CMK (cell line): ENCODE measurements at places on chromosomes 4 and X.

DNA sequence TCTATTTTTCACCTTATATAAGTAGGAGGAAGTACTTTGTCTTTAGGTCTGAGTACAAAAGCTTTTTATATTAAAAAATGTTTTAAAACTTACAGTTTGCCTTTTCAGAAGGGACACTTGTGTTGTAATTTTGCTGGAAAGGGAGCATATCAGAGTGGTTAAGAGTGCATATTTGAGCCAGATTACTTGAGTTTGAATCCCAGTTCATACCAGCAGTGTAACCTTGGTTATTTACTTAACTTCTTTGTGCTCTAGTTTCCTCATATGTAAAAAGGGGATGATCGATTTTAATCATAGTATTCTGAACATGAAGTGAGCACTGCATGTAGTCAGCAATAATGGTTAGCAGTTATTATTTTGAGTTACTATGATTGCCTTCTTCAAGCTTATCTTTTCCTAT lies 78.3 kb upstream of the SLC4A4 start:
- no peak for DNase-seq

- peak; percentile 49 for DNase-seq
Observed at GRCh38 chr4:93896516-93896915, 68.0 kb downstream of the ATOH1 start.

- DNase-seq, result no peak
Observed at GRCh38 chr4:103318327-103318726, 120.2 kb upstream of the CENPE start.

DNA sequence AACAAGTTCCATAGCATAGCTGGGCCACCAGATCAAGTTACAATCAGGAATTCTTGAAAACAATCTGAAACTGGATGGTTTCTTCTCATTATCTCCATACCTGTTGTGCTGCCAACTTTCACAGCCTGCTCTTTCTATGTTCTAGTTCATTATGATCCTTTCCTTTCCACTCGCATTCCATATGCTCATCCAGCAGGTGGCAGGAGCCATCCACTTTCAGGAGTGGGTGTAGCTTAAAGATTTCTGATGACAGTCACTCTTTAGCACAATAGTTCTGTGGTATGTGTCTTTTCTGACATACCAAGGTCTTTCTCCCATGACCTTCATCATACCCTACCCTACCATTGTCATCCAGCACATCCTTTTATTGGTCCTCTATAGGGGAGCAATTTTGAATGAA lies 46.4 kb downstream of the PAGE2 start:
- DNase-seq, result no peak

DNA sequence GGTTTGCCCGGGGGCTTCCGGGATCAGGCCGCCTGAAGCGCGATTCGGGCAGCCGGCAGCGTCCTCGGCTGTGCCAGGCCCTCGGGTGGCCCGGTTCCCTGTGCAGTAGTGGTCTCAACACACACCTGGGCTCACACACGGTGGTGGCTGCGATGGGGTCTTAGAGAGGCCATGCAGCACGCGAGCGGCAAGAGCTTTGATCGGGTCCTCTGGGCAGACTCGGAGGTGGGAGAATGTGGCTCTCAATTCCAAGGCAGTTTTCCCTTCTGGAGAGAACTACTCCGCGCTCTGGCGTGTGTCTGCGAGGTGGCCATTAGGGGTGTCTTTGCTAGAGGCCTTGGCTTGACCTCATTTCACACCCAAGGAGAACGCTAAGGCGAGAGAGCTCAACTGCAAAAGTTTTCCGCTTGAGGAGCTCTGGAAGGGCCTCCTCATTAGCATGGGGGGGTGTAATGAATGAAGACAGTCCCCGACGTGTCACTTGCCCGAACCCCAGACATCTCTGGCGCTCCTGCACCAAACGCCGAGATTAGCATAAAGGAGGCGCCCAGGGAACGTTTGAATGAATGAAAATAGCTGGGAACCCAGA lies 771 bp upstream of the RBPJ start:
- no peak for DNase-seq

GRCh38 chrX:136199365-136199764 lies 51.8 kb downstream of the MAP7D3 start:
- no peak for DNase-seq

GRCh38 chr4:154877110-154877760 lies 96.2 kb downstream of the RBM46 start:
- no peak for DNase-seq

- no peak for DNase-seq
Observed at GRCh38 chr4:173461170-173461569, 62.3 kb upstream of the SCRG1 start.

DNA sequence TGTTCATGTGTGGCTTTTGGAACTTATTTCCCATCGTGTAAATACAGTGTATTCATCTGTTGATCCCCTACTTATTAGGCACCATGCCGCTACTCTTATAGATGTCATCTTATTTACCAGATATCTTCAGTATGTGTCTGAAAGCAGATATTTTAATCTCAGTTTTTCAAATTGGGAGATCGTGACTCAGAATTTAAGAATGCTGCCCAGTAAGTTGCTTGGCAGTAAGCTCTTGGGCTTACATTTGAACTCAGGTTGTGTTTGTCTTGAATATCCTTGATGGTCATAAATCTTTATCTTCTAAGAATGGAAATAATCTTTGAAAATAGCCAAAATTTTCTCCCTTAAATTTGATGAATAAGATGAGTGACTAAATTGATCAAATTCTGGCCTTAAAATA lies 45.9 kb upstream of the RPA4 start:
- DNase-seq, result no peak

- no peak for DNase-seq
Observed at GRCh38 chr4:17817027-17817426, 6.2 kb downstream of the NCAPG start.

- DNase-seq, result no peak
Observed at GRCh38 chrX:74419864-74420195, 1.5 kb upstream of the SLC16A2 start.

DNA sequence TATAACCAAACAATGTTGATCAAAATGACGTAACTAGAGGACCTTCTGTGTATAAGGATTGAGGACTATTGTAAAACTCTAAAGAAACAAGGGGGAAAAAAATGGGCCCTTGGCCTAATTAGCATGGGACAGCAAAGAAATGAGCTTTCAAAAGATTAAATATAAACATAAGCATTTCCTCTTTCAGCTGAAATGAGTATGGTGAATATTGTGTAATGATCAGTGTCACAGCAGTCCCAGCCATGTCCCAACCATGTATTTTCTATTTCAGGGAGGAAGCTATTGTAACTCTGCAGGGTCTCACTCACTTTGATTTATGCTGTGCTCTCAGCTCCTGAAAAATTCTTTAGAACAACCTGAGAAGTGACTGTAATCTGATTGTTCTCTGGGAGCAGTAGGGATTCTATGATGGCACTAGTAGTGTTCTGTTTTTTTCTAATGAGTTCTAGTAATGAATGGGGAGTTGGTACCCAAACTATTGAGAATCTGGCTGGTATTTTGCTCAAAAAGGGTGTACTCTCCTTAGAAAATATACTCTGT lies 25.8 kb downstream of the ANXA10 start:
- no peak for DNase-seq

DNA sequence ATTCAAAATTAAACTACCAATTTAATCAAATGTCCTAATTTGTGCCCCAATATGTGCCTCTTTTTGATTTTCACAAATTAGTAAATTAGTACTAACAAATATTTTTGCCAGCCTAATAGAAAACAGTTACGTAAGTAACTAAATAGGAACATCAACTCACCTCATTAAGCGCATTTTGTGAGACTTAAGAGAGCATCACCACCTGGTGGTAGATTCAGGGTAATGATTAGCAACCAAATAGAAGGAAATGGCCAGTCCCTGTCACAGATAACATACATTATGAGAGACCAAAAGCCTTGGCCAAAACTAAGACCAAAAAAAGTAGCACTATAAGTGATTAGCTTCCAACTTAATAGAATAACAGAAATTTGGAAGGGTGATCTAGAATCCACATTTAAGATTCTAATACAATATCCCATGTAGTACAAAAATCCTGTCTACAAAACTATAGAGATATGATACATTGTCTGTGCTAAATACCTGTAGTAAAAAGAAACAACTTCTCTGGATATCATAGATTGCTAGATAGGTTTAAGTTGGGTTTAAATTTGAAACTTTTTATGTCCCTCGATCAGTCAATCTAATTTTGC lies 46.7 kb downstream of the C4orf46 start:
- DNase-seq, result peak; percentile 46

GRCh38 chrX:137545711-137546651 lies 19.9 kb upstream of the ZIC3 start:
- no peak for DNase-seq

DNA sequence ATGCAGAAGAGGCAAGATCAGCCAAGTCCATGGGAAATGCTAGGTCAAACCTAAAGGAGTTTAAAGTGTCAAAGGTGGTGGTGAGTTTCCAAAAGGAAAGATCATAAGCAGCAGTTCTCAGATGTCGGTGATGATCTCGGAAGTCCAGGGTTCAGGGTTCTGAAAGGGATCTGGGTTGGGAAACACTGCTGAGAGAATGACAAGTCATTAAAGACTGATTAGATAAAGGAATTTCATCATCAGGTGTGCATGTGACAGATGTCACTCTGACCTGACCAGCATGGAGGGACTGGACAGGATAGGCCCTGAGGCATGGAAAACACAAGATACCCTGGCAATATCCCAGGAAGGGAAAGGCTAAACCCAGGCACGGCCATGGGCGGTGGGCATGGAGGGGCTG lies 195.7 kb upstream of the TBL1X start:
- no peak for DNase-seq

GRCh38 chrX:34770511-34770910 lies 113.4 kb upstream of the TMEM47 start:
- no peak for DNase-seq

- no peak for DNase-seq
Observed at GRCh38 chr4:83552083-83552482, 16.2 kb downstream of the GPAT3 start.

DNA sequence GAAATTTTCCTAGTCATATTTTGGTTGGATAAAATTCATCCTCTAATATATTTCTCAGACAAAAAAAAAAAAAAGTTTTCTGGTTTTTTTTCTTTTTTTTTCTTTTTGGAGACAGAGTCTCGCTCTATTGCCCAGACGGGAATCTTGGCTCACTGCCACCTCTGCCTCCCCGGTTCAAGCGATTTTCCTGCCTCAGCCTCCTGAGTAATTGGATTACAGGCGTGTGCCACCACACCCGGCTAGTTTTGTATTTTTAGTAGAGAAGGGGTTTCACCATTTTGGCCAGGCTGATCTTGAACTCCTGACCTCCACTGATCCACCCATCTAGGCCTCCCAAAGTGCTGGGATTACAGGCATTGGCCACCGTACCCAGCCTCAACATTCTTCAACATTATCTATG lies 432.7 kb upstream of the PABPC4L start:
- DNase-seq, result no peak

DNA sequence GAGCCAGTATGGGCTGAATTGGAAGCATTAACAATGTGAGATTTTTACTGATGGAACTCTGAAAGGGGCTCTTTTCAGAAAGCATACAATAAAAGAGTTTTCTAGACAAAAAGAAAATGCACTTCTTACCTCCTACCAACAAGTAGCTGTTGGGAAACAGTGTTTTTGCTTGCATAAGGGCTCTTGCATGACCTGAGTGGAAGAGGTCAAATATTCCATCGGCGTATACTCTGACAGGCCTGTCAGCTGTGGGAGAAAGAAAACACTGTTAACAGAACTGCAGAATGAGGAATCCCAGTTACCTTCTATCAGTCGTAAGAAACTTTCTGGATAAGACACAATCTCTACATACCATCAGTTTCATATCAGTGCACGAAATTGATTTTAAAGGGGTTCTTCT lies 39.5 kb downstream of the PCYT1B start:
- DNase-seq, result no peak

DNA sequence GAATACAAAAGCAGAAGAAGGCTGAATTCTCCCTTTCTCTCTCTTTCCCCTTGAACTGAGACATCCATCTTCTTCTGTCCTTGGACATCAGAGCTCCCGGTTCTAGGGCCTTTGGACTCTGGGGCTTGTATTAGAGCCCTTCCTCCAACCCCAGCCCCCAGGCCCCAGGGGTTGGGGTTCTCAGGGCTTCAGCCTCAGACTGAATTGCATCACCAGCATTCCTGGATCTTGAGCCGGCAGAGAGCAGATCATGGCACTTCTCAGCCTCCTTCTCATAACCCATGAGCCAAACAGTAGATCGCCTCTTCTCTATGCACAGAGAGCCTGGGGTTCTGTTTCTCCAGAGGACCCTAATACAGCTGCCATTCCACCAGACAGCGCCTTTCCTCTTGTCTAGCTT lies 25.3 kb upstream of the CLDN24 start:
- DNase-seq, result no peak

DNA sequence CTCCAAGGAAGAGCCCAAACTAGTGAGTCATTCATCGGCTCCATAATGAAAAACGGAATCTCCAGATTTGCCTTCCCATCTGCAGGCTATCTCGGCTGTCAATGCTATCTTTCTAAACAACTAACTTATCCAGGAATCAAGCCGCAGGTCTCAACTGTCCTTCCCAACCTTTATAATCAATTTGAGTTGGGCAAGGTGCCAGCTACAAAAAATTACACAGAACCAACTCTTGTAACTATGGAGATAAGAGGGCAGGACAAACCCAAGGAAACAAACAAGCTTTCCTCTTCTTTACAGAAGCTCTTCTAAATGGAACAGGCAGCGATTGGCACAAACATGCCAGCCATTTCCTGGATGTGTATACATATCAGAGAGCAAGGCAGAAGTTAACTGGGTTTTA lies 61.2 kb upstream of the RAI2 start:
- no peak for DNase-seq

- no peak for DNase-seq
Observed at GRCh38 chrX:129984111-129984958, 1.9 kb downstream of the BCORL1 start.

DNA sequence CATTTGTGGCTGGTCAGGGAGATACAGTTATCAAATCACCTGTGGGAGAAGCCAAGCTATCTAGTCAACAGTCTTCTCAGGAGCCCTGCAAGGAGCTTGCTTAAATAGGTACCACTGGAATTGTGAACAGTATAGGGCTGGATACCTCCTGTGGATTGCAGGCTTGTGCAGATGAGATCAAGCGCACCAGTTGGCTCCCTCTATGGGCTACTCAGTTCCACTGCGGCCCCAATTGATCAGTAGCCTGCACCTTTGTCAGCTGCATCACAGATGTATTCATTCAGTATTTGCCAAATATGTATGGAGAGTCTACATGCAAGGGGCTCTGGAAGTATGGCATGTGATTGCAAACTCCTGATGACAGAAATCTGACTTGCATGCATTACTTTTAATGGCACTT lies 28.6 kb downstream of the TEX13A start:
- no peak for DNase-seq

DNA sequence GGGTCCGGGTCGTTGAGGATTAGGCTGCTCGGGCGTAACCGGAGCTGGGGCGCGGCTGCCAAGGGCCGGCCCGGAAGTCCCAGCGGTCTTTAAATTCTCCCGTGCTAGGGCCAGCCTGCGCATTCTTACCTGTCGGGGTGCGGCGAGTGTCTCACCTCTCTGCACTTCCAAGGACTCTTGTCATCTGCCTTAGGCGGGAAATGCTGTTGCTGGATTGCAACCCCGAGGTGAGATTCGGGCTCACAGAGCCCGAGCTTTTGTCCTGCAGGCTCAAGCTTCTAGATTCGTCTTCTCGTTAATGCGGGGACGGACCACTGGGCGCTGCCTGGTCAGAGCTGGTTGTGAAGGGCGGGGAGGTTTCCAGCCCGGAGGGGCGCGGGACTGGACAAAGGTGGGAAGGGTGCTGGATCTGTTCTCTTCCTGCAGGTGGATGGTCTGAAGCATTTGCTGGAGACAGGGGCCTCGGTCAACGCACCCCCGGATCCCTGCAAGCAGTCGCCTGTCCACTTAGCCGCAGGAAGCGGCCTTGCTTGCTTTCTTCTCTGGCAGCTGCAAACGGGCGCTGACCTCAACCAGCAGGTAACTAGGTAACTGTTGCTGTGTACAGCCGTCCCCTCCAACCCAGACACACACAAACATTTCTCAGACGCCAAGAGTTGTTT lies at the start of gene ANKRD37:
TSS of gene ANKRD37 (plus strand) at position 118 of the 662 bp plus-strand sequence. CDS start at position 201, 83 bp downstream.
- DNase-seq, result no peak
